Hippocampal formation (tissue), 2 donors: ENCODE measurements at places on chromosomes 1 and 21.
A peak's percentile ranks its signal among the peaks of the same experiment; 100 is the strongest.

- DNase-seq: no peak
Observed at GRCh38 chr1:114901814-114902213, 47.2 kb downstream of the SYCP1 start.

GRCh38 chr1:246564839-246565750 is 966 bp downstream of the TFB2M start:
- no peak for DNase-seq

- DNase-seq: no peak
Observed at GRCh38 chr1:147496571-147497210, 44.6 kb upstream of the BCL9 start.

DNA sequence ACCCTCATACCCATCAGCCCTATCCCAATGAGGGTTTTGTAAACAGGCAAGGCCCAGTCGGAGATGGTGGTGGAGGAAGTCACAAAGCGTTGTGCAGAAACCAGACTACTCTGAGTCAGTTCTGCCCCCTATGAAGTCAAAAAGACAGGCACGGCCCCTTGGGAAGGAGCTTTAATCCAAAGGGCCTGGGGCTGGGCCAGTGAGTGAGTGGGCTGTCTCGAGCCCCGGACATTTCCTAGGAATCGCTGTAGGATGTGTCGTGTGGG is 442 bp upstream of the AHCYL1 start:
- DNase-seq: no peak

- DNase-seq: no peak
Observed at GRCh38 chr1:162138112-162138511, 68.6 kb downstream of the NOS1AP start.

DNA sequence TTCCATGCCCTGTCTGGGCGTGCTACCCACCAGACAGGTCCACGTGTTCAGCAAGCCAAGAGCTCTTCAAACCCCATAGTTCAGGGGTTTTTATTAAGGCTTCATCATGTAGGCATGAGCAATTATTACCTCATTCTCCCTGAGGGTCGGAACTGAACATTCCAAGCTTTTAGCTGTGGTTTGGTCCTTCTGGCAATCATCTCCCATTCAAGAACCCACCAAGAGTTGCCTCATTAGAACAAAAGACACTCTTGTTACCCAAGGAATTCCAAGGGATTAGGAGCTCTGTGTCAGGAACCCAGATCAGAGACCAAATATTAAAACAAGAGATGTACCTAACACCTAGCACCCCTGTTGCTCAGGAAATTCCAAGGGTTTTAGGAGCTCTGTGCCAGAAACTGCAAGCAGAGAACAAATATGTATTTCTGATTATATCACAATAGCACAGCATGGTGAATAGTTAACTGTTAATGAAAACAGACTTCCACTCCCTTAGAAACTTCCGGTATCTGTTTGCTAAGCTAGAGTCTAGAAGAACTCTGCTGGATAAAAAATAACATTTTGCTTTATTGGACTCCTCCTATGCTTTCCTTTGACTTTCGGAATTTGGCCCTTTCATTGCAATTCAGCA is 201.2 kb upstream of the L1TD1 start:
- DNase-seq: no peak

- DNase-seq: peak; percentile 31
Observed at GRCh38 chr1:15027515-15027986, 126.0 kb upstream of the TMEM51 start.

- DNase-seq: no peak
Observed at GRCh38 chr21:42833859-42834725, 45.2 kb downstream of the WDR4 start.

GRCh38 chr1:182281541-182281940 is 110.0 kb downstream of the GLUL start:
- peak; percentile 94 for DNase-seq

DNA sequence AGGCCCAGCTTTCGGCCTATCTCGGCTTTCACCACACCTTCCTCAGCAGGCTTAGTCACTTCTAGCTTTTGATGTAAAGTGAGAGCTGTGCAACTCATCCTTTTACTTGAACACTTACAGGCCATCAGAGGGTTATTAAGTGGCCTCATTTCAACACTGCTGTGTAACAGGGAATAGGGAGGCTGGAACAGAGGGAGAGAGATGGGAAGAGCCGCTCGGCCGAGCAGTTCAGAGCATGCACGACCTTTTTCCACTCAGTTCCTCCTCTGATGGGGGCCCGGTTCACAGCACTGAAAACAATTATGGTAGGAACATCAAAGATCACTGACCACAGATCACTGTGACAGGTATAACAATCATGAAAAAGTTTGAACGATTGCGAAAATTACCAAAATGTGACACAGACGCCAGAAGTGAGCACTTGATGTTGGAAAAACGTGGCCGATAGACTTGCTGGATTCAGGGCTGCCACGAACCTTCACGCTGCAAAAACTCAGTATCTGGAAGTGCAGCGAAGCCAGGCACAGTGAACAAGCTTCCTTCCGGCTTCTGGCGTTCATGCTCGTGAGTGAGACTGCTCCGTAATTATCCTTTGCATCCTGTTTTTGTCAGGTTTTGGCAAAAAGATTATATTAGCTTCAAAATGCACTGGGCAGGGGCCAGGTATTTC is 28.6 kb downstream of the AGPAT3 start:
- no peak for DNase-seq

DNA sequence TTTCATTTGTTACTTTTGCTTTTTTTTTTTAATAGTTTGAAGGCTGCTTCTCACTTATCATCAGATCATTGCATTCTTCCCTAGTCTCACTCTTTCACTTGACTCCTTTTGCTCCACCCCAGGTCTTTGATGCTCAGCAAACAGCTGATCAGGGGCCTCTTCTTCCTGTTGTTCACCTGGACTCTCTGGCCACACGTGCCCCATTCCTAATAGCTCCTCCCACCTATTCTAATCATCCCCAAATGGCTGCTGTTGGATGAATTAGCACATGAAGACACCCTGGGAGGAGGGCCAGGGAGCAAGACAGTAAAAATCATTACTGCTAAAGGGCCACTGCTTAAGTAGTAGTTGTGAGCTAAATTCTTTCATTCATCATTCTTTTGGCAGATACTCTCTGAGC is 119.5 kb downstream of the MAB21L3 start:
- DNase-seq: no peak

DNA sequence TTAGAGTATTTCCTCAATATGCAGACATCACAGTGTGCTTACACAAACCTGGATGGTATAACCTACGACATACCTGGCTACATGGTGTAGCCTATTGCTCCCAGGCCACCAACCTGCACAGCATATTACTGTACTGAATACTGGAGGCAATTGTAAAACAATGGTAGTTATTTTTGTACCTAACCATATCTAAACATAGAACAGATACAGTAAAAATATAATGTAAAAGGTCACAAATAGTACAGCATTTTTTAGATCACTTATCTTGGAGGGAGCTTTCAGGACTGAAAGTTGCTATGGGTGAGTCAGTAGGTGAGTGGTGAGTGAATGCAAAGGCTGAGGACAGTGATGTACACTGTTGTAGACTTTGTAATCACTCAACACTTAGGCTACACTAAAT is 492.3 kb downstream of the MRPL39 start:
- DNase-seq: no peak

DNA sequence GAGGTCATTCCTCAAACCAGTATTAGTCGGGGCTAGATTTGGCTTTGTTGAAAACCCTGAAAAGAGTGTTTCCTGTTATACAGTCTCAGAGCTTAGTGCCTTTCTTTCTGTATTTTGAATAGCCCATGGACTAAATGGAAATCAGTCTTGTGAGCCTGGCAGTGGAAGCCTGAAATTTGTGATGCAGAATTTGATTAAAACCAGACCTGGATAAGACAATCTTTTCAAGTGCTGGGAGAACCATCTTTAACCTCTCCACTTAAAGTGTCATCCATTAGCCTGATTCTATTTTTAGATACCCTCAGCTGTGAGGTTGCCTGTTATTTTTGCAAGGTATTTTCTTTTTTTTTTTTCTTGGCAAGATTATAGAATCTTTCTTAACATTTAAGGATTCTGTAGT is 19.5 kb downstream of the ACTN2 start:
- DNase-seq: no peak

DNA sequence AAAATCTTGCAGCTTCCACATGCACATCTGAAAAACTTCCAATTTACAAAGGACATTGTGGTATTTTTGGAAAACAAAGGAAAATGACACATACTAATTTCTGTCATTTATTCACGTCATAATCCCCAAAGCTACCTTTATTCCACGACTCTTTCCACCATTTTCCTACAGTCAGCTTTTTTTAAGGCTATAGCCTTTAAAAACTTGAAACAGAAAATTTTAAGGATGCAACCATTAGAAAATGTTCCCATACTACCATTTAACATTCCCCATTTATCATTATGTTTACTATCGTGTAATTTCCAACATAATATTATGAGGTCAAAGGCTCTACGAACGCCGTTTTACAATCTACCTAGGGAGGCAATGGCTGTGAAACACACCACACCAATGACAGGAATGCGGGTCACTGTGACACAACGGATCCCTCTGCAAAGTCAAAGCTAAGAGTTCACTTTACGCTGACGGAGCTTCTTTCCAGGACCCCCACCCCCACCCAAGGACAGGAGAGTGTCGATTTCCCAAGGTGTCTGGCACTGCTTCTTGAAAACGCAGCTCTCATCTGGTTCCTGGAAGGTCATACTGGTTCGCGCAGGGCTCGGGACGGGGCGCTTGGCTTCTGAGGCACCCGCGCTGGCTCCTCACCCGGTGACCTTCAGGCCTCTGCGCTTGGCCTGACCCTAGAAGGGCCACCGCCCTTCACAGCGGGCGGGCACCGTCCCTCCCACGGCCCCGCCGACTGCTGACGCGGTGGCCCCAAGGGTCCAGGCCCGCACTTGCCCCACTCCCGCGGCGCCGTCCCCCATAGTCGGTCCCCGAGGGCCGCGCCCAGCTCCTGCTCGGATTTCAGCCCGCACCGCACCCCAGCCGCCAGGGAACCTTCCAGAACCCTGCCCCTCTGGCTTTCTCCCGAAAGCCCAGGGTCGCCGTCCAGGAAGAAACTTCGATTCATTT is 50.5 kb upstream of the ATF3 start:
- no peak for DNase-seq

- DNase-seq: no peak
Observed at GRCh38 chr1:215032911-215033526, 49.5 kb upstream of the KCNK2 start.

DNA sequence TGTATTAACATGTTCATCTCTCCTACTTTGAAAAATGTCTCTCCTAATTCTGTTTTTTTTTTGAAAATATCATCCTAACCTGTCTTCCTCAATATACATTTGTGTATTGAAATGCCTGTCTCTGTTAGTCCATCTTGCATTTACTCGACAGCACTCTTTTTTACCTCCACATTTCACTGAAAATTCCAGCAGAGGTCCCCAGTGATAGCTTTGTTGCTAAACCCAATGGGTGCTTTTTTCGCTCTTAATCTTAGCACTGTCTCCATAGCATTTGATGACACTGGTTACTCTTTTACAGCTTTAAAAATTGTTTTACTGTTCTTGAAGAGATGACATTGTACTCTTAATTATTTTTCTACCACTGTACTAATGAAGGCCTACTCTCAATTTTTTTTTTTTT is 10.8 kb downstream of the OSBPL9 start:
- peak; percentile 20 for DNase-seq

GRCh38 chr1:33519240-33519884 is 46.9 kb downstream of the ZSCAN20 start:
- DNase-seq: no peak

DNA sequence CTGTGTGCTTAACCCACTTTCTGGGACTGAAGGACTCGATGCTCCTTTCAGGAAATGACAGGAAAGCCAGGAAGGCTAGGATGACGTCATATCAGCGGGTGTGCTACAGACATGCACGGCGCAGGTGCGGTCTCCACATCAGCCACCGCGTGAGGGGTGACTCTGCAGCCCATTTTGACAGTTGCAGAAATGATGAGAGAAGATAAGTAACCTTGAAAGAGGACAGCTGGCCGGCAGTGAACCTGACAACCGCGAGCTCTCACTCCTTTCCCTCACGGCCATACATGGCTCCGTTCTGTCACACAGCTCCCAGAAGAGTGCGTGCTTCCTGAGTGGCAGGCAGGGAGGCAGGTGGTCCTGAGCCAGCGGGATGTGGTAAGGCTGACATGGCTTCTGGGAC is 1.7 kb upstream of the KRTAP10-5 start:
- no peak for DNase-seq

DNA sequence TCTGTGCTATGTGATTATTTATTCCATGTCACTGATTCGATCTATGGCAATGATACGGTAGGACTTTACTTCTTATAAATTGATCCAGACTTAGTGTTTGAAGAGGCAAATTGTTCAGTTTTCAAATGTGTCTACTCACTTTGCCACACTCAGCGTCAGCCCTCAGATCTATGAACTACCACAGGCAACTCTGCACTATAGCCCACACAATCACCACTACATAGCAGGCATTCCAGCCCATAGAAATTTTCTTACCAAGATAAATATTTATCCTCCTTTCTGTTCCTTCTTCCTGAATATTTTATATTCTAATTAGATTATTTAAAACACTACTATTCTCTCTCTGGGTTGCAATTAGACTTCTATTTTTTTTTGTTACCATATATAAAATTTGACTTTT is 776.1 kb downstream of the BRINP3 start:
- DNase-seq: no peak
